NCI-H510A treated with DMSO at 0.1 percent for 48 hours (cell line): ENCODE measurements at places on chromosomes 4 and X.
A peak's percentile ranks its signal among the peaks of the same experiment; 100 is the strongest.

DNA sequence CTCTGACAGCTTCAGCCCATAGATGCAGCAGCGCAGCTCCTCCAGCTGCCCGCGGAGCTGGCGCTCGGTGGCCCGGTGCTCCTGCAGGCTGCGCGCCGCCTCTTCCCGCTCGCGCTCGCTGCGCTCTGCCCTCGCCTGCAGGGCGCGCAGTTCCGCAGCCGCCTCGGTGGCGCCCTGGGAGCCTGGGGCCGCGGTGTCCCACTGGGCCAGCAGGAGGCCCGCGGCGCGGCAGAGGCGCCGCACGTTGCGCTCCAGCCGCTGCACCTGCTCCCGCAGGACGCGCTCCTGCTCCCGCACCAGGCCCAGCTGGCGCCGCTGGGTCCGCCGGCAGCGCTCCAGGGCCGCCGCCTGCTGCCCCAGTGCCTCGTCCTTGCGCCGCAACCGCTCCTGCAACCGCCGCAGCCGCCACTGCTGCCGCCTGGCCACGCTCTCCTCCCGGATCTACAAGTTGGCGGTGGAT is 10.1 kb downstream of the C4orf50 start:
- DNase-seq = no peak

DNA sequence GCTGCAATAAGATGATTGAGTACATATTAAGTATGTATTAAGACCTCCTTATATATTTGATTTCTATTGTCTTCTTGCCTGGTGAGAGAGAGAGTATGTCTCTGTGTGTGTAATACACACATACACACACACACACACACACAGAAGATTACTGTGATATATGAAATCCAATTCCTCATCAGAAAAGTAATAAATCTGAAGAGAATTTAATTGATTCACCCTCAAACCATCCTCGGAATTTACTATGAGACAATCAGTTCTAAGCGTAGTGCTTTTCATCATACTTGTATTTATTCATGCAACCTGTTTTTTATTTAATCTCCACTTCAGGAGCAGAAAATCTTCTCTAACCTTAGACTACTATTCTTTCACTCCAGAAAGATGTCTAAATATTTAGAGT is 62.3 kb upstream of the TLL1 start:
- DNase-seq = no peak

DNA sequence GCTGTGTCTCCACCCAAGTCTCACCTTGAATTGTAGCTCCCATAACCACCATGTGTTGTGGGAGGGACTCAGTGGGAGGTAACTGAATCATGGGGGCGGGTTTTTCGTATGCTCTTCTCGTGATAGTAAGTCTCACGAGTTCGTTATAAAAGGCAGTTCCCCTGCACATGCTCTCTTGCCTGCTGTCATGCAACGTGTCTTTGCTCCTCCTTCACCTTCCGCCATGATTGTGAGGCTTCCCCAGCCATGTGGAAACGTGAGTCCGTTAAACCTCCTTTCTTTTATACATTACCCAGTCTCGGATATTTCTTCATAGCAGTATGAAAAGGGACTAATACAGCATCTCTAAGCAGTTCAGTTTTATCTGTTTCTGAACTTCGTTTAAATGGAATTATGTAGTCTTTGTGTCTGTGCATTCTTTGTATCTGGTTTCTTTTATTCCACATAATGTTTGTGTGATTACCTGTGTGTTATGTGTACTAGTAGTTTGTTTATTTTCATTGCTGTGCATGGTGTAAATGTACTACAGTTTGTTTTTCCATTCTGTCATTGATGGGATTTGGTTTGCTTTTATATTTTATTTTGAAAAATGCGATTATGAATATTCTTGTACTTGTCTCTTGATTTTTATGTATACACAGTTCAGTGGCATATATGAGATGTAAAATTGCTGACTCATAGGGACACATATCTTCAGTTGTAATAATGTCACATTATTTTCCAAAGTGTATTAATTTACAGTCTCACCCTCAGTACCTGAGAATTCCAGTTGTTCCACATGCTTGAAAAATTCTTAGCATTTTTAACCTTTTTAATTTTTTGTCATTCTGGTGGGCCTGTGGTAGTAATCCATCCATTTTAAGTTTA is 304.9 kb downstream of the GBA3 start:
- no peak for DNase-seq

DNA sequence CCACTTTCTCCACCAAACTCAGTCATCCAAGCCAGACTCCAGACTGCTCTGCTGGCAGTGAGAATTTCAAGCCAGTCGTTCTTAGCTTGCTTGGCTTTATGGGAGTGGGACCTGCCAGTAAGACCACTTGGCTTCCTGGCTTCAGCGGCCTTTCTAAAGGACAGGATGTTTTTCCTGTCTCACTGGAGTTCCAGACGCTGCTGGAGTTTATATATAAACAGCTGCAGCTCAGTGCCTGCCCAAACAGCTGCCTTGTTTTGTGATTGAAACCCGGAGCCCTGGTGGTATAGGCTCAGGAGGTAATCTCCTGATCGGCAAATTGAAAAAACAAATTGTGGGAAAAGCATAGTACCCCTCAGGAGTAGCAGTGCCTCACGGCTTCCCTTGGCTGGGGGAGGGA is 1165.8 kb upstream of the ADGRL3 start:
- peak; percentile 62 for DNase-seq

DNA sequence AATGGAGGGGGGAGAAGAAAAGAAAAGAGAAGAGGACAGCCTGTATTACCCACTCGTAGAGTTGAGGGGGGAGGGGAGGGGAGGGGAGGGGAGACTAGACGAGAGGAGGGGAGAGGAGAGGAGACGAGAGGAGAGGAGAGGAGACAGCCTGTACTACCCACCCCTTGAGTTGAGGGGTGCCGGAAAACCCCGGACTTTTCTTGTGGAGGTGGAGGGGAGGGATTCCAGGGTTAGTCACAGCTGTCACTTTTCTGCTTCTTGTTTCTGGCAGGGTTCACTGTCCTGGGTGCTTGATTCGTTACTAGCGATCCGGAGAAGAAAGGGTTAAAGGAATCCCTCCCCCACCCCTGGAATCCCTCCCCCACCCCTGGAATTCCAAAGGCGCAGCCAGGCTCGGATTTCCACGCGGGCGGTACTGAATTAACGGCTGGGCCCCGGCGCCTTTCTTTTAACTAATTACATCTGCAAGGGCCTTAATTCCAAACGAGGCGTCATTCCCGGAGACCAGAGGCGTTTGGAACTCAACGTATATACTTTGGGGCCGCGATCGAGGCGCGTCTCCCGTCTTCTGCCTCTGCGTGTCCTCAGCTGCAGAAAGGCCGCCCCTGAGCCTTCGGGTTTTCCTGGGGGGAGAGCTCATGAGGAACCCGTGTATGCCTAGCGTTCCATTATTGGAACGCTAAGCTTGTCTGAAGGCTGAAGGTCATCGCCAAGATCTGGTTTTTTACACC is 20.1 kb upstream of the CSF2RA start:
- no peak for DNase-seq

DNA sequence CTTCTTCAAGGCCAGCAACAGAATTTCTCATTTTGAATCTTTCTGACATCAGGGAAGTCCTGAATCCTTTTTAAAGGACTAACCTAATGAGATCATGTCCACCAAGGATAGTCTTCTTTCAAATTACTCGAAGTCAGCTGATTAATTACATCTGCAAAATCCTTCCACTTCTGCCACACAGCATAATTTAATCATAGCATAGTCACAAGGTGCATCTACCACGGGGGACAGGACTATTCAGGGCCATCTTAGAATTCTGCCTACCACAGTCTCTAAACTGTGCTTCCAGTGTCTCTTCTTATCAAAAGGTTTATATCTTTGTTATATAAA is 53.7 kb downstream of the ATP10D start:
- DNase-seq = no peak

DNA sequence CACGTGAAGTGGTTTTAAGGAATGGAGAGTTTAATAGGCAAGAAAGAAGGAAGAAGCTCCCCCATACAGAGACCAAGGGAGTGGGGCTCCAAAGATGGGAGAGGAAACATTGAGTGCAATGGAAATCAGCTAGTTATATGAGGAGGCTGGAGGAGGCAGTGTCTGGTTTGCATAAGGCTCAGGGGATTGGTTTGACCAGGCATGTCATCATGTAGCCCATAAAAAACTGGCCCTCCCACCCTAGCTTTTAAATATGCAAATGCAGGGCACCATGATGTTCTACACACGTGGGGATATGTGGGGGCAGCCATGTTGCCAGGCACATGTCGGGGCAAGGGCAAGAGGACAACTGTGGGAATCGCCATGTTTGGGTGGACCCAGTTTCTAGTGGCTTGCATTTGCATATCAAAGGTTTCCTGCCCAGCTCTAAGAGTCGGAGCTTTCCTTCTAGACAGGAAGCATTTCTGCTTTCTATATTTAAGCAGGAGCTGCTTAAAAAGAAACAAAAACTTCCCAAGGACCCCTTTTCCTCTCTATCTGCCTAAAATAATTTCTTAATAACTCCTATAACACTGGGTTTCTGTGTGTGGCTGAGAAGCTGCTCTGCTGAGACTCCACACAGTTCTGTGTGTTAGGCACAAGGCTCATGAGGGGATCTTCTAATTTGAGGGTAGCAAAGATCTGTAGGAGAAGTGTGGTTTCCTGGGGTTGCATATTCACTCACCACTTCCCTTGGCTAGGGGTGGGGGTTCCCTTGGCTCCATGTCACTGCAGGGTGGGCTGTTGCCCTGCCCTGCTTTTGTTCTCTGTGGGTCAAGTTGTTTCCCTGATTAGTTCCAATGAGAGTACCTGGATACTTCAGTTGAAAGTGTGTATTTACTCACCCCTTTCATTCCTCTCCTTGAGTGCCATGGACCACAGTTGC is 113.5 kb downstream of the VSIG4 start:
- DNase-seq = no peak

GRCh38 chr4:86960557-86960961 is 25.7 kb downstream of the AFF1 start:
- peak; percentile 44 for DNase-seq

- no peak for DNase-seq
Observed at GRCh38 chrX:140510306-140510676, 5.4 kb upstream of the SOX3 start.

GRCh38 chrX:15769300-15769954 is 20.9 kb upstream of the ZRSR2 start:
- DNase-seq = no peak

GRCh38 chr4:20252656-20253282 is 1.1 kb downstream of the SLIT2 start:
- DNase-seq = peak; percentile 25

GRCh38 chr4:126458993-126459392 is 1144.2 kb downstream of the FAT4 start:
- DNase-seq = no peak

GRCh38 chr4:11970754-11971153 is 542.1 kb upstream of the HS3ST1 start:
- no peak for DNase-seq

DNA sequence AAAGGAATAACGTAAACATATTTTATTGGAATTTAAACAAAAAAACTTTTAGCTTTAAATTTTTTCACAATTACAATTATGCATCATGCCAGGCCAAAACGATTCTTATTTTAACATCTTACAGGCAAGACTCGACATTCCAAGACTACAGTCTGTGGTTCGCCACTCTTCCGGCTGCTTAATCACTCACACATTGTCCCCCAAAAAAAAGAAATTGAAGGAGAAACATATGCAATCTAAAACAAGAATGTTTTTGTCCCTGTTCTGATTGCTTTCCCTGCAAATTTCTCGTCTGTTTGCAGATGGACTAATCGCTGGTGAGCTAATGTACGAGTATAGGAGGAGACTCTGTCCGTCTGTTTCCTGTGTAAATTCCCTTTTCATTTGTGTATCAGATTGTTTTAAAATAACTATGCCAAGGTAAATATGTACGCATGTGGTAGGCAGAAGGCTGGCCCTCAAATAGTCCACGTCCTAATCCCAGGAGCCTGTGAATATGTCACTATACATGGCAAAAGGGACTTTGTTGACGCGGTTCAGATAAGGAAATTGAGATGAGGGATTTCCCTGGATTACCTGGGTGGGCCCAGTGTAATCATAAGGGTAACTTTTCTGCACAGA is 37.7 kb upstream of the MTNR1A start:
- DNase-seq = no peak

- DNase-seq = no peak
Observed at GRCh38 chr4:43423276-43423675, 530.8 kb downstream of the GRXCR1 start.

- no peak for DNase-seq
Observed at GRCh38 chr4:3598695-3599227, 66.5 kb upstream of the LRPAP1 start.

DNA sequence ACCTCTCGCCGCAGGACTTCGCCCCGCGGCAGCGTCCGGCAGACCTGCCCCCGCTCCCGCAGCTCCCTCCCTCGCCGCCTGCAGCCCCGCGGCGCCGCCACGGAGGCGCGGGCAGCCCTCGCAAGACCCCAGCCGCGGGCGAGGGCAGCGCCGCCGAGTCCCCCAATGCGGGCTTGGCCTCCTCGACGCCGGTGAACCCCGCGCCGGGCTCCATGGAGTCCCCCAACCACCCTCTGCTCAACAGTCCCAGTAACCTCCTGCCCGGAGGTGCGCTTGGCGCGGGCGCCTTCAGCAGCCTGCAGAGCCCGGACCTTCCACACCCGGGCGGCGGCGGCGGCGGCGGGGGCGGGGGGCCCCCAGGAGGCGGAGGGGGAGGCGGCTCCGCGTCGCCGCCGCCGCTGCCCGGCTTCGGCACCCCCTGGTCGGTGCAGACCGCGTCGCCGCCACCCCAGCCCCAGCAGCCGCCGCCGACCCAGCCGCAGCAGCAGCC is 1.2 kb downstream of the CPEB2 start:
- DNase-seq = peak; percentile 1

DNA sequence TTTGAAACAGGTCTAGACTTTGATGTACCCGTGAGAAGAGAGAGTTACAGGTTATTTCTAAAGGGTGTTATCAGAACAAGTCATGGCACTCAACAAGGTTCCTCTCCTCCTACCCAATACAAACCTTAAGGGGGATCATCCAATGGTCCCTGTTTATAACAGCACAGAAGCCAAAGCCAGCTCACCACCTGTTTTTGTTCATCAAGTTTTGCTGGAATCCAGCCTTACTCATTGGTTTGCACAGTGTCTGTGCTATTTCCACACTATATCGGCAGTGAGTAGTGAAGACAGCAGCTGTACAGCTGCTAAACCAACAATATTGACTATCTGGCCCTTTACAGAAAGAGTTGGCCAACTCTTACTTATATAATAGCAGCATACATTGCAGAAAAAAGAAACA is 262.1 kb upstream of the STS start:
- no peak for DNase-seq

GRCh38 chrX:100615005-100615404 is 21.6 kb downstream of the TSPAN6 start:
- DNase-seq = no peak

- DNase-seq = no peak
Observed at GRCh38 chr4:155107059-155107458, 101.4 kb upstream of the NPY2R start.

GRCh38 chr4:96504386-96504785 is 664.5 kb downstream of the PDHA2 start:
- peak; percentile 42 for DNase-seq

DNA sequence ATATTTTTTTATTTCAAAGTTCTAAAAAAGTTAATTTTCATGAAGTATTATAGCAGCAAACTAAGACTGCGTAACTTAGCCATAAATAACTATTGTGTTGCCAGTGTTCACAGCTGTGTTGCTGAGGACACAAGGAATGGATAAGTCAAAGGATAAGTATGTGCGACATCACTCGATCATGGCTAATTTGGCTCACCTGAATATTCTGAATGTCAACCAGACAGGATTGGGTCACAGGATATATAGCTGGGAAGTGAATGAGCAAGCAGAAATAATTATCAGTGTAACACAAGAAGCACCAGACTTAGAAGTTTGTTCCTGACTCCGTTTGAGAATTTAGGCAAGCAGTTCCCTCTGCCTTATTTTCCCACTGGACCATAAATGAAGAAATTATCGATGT is 33.9 kb downstream of the PRDM8 start:
- no peak for DNase-seq
